ENCODE measurements at places on chromosomes 13 and 19. TPM values are rescaled to one million over a fixed set of nuclear protein-coding genes. Genes with fewer than 3 reads are reported as not detected.

Gene SMARCA4
- total RNA-seq: 68.2 TPM

Gene NEK5
- 0.42 TPM for total RNA-seq

Gene EID2B
- total RNA-seq: 2.4 TPM

Gene ZNF823
- 5.4 TPM for total RNA-seq

Gene IZUMO2
- not detected for total RNA-seq

Gene CEACAM7
- total RNA-seq: not detected

Gene NOVA2
- 7.9 TPM for total RNA-seq

Gene HIPK4
- total RNA-seq: 0.29 TPM

Gene RFPL4AL1
- total RNA-seq: not detected

Gene ICAM4
- total RNA-seq: not detected

Gene SIRT6
- 18.4 TPM for total RNA-seq

Gene TMPRSS9
- not detected for total RNA-seq

Gene ZNF254
- total RNA-seq: 12.8 TPM

Gene NKG7
- 3.0 TPM for total RNA-seq

Gene TMEM190
- not detected for total RNA-seq

Gene ZNF420
- total RNA-seq: 12.4 TPM

Gene UQCR11
- total RNA-seq: 252 TPM

Gene TMEM59L
- 14.5 TPM for total RNA-seq

Gene KIR3DL1
- total RNA-seq: not detected

Gene TEX101
- total RNA-seq: not detected

Gene ZNF677
- 19.0 TPM for total RNA-seq

Gene C5AR2
- 2.7 TPM for total RNA-seq

Gene JSRP1
- total RNA-seq: not detected

Gene KLK11
- total RNA-seq: not detected

Gene IL11
- total RNA-seq: not detected

Gene RNF126
- total RNA-seq: 27.1 TPM
